ENCODE measurements at places on chromosomes 3 and 15.

GRCh38 chr15:85318048-85318731 is 62.2 kb upstream of the AKAP13 start:
- DNase-seq = no peak

GRCh38 chr3:12135029-12135657 is 23.6 kb downstream of the TIMP4 start:
- DNase-seq = no peak

DNA sequence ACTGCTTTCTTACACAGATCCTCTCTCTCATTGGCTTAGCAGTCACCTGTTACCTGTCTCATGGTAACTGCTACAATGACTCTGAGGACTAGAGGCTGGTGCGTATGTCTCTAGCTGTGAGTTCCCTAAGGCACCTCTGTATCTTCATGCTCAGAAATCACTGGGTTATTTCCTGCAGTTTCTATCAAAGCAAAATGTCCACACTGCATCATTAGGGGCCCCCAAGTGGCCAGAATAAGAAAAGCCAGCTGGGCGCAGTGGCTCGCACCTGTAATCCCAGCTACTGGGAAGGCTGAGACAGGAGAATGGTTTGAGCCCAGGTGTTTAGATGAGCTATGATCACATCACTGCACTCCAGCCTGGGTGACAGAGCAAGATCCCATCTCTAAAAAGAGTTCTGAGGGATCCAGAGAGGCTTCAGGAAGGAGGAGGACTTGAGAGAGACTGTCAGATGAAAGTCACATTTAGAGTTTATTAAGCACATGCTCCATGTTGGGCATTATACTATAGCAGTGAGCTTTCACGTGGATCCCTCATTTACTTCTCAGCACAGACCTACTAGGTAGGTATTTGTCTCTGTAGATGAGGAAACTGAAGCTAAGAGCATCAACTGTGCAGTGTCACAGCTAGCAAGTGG is 2.3 kb upstream of the VPS18 start:
- no peak for DNase-seq

DNA sequence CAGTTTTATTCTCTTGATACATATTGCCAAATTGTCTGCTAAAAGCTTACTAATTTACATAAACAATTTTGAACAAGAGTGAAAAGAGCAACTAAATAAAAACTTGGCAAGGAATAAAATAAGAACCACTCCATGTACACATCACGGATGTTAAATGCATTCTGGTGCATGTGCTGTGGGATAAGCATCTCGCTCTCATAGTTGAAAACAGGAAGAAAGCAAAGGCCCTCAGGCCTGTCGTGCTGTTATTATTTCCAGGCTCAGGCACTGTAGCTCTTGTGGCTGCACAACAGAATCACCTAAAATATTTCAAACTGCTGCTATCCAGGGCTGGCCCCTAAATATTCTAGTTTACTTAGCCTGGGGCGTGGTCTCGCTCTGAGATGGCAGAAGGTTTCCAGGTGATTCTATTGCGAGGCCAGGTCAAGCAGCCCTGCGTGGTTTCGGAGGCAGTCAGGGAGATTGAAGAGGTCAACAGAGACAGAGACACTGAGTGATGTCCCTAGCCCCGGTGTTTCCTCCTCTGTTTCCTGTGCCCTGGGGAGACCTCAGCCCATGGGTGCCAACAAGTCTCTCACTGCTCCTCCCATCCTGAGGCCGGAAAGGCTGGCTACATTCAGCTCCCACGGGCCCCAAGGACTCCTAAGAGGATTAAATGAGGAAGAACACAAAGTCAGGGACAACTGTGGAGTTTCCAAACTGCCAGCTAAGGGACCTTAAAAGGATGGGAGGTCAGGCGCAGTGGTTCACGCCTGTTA is 18.2 kb upstream of the PDIA5 start:
- DNase-seq = no peak

DNA sequence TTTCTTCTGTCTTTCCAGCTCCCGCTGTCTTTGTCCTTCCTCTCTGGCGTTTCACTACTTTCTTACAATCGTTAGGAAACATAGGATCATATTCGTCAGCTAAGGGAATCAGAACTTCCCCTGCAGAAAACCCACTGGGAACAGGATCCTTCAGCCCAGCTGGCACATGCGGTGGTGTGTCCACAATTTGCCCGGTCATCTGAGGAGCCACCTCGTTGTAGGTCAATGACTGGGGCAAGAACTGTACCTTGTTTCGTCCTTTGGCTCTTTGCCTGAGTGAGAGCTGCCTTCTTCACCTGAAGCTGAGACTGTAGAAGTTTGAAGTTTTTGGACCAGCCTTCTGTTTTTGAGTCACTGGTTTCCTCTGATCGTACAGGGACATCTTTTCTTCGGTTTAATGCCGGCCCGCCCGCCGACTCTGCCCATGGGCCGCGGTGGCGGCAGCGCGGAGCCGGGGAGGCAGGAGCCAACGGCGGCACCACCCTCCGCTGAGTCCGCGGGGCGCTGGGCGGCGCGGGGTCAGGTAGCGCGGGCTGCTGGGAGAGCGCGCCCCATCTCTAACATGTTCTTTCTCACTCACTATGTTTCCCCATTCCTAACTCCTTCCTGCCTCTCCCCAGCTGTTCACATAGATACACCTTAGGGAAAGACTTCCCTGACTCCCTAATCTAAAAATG is 214.1 kb upstream of the NANOGP8 start:
- DNase-seq = no peak

- DNase-seq = no peak
Measured at GRCh38 chr3:31285833-31286486, 246.8 kb upstream of the STT3B start.

DNA sequence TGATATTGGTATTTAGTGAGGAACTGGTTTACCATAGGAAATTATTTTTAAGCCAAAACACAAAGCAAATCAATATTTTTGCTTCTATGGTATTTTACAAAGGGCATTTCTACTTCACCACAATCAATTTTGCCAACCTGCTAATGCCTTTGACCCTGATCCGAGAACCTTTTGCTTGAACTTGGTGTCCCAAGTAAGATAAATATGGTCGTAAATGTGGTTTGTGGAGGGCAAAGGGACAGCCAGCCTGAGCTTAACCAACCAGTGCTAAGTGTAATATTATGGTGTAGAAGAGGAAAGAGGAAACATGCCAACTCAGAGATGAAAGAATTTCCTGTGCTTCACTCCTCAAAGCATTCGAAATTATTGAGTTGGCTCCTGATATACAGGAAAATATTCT is 148.4 kb downstream of the C3orf38 start:
- DNase-seq = no peak

- DNase-seq = no peak
Measured at GRCh38 chr15:64536244-64536836, 76.0 kb downstream of the ZNF609 start.

DNA sequence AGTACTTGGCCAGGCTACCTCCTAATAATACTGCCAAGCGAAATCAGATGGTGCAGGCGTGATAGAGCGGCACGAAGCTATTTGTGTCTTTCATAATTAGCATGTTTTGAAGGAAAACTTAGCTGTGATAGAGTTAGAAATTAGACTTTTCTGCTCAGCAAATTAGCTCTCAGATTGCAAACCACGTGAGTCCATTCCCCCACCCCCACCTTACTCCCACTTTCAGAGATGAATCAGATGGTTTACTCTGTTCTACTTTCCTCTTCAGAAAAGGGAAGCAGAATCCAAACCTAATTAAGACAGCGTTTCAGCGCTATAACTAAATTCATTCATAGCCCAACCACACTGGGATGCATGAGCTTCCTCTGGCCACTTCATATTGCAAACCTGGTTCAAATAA is 214.6 kb downstream of the SLCO3A1 start:
- DNase-seq = no peak

DNA sequence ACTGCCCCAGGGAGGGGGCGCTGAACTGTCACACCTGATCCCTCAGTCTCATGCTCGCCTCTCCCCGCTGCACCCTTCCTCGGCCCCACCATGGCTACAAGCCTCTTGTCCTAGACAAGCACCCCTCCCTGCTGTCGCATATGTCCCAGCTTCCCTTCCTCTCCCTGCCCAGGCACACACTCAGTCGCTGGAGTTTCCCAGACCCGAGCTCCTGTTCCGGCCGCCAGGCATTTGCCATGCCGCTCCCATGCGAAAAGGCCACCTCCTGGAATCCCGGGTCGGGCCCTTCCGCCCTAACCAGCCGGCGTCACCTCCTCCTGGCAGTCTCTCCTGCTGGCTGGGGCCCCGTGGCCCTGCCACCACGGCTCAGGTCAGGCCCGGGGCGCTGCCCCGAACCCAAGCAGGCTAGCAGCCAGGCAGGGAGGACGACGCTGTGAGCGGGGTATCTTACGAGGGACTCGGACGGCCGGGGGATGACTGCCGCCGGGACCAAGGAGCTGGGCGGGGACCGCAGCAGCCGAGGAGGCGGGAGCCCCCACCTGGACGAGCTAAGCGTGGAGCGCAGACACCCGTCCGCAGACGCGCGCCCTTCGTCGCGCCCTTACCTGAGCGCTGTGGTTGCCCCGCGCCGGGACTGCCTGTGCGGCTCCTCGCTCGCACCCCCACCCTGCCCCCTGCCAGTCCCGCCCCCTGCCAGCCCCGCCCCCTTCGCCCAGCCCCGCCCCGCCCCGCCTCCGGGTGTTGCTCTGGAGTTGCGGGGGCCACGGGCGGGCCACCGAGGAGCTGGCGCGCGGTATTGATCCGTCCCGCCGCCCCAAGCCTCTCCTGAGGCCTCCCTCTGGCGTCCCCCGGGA is at the start of gene ALS2CL:
ALS2CL (minus strand) TSS at position 642 of the 854 bp plus-strand sequence. CDS start 4,239 bp downstream, outside the sequence.
- DNase-seq = no peak

DNA sequence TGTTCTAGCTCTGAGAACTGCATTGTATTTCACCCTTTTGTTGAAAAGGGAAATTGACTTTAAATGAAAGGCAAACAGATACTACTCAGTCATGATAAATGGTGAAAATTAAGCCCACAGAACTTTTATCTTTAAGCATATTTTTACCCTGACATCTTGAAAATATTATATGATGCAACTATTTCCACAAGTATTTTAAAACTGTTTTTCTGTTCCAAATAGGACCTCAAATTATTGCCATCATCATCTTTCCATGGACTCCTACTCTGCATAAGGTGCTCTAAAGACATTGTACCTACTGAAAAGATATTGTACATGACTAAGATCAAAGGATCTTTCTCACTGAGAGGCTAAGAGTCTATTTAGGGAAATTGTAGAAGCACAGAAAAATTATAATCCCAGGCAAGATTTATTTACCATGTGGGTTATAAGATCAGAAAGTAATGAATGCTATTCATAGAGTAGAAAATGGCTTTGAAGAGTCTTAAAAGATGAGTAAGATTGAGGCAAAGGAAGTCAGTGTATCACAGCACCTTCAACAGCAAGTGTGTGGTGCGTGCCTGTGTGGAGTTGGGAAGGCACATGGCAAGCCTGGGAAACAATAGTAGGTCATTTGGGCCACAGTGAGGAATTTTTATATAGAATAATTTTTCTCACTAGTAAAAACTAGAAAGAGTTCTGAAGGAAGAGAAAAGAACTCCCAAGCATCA is 68.8 kb downstream of the VGLL3 start:
- DNase-seq = no peak

Measured in NCI-H1417 treated with DMSO at 0.1 percent for 48 hours (cell line).